ENCODE measurements at places on chromosomes 7 and 10.

DNA sequence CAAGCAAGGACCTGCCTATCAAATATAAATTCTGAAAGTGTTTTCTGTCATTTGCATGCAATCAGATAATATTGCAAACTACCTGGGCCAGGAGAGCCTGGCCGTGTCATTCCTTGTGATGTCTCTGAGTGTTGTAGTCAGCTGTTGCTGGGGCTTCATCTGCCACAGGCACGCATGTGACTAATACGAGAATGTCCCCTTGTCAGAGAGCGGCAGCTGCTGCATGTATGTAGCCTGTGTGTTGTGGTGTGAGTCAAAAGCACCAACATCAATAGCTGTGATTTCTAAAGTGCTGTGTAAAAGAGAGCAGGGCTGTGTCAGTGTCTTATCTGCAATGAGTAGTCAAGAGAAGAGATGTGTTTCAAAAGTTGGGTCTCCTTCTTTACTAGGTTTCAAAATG, 155.4 kb downstream of the POU6F2 start:
- DNase-seq, result no peak

DNA sequence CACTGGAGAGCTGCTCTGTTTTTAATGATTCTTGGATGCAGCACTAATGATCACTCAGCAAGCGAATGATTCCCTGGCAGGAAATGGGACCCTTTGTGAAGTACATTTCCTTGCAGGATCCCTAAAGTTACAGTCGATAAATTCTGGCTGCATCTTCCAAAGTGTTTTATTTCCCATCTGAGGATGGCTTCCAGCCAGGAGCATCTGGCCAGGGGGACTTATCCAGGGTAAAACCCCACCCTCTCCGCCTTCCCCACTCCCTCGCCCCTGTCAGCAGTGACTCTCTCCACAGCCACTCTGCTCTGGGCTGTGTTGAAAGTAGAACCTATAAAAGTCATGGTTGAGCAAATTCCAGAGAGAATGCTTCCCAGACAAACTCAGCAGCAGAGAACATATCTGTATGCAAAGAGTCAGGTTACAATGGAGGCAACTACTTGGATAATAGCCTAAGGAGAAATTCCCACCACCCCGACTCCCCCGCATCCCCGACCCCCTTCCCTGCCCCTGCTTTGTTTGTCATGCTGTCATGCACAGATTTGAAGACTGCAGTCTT, 111.0 kb upstream of the ANLN start:
- no peak for DNase-seq

DNA sequence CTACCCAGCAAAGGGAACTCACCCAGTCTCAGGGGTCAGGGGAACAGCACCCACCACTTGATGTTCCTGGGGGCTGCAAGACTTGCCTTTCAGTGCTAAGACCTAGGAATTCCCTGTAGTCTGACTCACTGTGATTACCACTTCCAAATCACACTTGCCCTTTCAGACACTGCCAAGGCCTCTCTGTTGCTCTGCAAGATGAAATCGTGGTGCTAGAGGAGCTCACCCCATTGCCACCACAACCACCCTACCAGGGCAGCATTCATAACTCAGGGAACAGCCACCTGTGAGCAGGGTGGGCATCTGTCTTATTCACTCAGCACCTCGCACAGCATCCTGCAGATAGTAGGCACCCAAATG, 36.5 kb downstream of the XPNPEP1 start:
- DNase-seq, result no peak

GRCh38 chr10:62284221-62284620, 15.6 kb upstream of the RTKN2 start:
- no peak for DNase-seq

- DNase-seq, result no peak
These were observed 187.4 kb downstream of the CYP26A1 start for GRCh38 chr10:93261089-93261488.

DNA sequence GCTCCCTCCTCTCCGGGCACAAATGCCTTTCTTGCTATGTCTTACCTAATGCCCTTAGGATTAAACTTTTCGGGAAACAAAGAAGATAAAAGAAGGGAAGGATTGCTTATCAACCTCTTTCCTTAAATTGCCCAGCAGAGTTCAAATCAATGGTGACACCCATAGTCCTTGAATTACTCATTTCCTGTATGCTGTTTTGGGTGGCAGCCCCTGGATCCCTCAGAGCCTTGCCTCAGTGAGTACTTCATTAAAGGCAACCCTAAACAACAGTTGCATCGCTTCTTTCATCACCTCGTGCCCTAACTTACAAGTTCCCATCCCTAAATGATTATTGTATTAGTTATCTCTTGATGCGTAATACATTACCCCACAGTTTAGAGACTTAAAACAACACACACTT, 31.6 kb upstream of the WAPL start:
- DNase-seq, result no peak

DNA sequence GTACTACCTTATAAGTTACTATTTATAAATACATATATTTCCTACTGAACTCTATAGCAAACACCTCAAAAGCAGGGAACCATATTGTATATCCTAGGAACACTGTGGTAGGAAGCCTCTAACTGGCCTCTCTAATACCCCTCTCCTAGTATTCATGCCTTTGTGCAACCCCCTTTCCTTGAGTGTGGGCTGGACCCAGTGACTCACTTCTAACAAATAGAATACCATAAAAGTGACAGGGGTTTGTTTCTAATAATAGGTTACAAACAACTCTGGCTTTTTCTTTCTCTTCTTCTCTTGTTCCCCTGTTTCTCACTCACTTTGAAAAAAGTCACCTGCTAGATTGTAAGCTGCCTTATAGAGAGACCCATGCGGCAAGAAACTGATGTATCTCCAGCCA, 51.6 kb upstream of the MACC1 start:
- no peak for DNase-seq

- no peak for DNase-seq
These were observed 35.1 kb upstream of the PRSS37 start for GRCh38 chr7:141876371-141876770.

DNA sequence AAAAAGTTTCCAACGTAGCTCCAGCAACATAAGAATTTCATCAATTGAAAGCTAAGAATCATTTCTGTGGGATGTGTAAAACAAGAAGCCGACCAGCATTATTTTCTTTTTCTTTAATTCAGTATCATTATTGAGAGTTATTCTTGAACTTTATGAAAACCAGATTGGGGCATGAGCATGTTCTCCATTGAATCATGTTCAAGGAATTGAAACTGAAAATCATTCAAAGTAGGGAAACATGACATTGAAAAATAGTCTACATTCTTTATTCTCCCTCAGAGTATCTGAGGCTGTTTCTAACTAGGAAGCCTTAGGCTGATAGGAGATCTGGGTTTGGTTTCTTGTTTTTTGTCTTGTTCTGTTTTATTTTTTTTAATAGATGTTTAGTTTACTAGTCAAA, 253.7 kb downstream of the DYNC1I1 start:
- DNase-seq, result no peak

- no peak for DNase-seq
These were observed 157.0 kb downstream of the PTPN20 start for GRCh38 chr10:47067949-47068940.

- no peak for DNase-seq
These were observed 12.1 kb downstream of the TAS2R40 start for GRCh38 chr7:143233816-143234532.

- DNase-seq, result no peak
These were observed 46.1 kb downstream of the PPIF start for GRCh38 chr10:79393221-79393923.

GRCh38 chr10:12238821-12239220, 42.8 kb downstream of the CDC123 start:
- no peak for DNase-seq

DNA sequence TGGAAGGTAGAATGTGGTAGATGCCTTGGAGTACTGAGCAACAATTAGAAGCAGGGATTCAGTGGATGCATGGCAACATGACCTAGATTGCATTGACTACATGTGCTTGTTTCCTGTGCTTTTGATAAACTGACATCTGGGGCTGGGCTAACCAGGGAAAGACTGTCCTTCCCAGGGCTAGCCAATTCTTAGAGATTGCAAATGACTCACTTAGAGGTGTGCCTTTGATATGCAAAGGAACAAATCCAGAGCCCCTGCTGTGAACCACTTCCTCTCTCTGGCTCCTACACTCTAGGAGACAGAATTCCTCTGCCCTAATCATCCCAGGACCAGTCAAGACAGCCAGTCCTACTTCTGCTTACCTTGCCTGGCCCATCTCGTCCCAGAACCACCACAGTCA, 651.5 kb downstream of the LRMDA start:
- no peak for DNase-seq

GRCh38 chr10:123001370-123001769, 7.2 kb downstream of the IKZF5 start:
- DNase-seq, result no peak

- DNase-seq, result no peak
These were observed 294.8 kb upstream of the DGKB start for GRCh38 chr7:15197042-15197977.

GRCh38 chr7:101632641-101633040, 3.5 kb upstream of the MYL10 start:
- no peak for DNase-seq

GRCh38 chr10:100506596-100507356, 12.9 kb downstream of the SEC31B start:
- no peak for DNase-seq

- DNase-seq, result no peak
These were observed 247.3 kb downstream of the DOCK4 start for GRCh38 chr7:111958896-111959295.

DNA sequence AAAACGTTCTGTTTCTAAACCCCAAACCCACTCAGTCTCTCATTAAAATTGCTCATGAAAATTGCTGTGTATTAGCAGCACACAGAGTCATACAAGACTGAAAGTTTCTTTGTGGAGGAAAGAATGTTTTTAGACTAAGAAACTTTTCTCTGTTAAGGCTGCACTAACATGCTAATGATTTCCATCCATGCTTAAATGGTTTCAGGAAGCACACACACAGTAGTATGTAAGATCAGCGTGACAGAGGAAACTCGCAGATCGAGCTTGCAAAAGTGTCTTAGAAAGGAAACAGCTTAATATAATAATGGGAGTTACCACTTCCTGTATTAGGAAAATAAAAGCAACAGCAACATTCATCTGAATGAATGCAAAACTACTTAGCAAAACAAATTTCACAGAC, 112.7 kb downstream of the ICA1 start:
- no peak for DNase-seq

GRCh38 chr7:151137076-151137675, 30.3 kb downstream of the GBX1 start:
- no peak for DNase-seq

GRCh38 chr10:59036311-59037017, 140.0 kb upstream of the PHYHIPL start:
- DNase-seq, result no peak

- DNase-seq, result no peak
These were observed 61.5 kb upstream of the GDF10 start for GRCh38 chr10:47238331-47239095.

DNA sequence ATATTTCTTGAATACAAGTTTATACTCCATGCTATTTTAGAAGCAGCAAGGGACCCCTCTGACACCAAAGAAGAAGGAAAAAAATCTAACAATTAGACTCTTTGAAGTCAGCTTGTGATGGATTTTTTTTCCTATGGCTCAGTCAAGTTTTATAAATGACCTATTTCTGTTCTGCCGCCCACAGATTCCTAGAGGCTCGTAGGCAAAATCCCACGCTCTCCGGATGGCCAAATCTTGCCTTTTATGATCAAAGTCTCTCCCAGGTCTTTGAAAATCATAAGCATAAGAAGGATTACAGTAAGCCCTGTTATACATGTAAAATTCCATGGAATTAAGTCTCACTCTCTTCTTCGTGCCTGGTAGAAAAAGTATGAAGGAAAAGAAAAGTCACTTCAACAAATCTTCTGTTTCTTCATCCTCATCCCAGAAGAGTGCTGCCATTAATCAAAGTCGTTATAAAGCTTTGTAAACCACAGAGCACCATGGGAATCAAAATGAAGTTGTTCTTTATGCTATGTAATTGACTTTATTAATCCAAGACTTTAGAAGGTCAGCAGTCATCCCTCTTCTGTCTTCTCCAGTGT, 33.1 kb downstream of the ASB13 start:
- no peak for DNase-seq

- no peak for DNase-seq
These were observed 22.2 kb upstream of the LYZL1 start for GRCh38 chr10:29266641-29267040.

GRCh38 chr7:5036446-5036845, 9.2 kb upstream of the RBAK start:
- DNase-seq, result no peak

DNA sequence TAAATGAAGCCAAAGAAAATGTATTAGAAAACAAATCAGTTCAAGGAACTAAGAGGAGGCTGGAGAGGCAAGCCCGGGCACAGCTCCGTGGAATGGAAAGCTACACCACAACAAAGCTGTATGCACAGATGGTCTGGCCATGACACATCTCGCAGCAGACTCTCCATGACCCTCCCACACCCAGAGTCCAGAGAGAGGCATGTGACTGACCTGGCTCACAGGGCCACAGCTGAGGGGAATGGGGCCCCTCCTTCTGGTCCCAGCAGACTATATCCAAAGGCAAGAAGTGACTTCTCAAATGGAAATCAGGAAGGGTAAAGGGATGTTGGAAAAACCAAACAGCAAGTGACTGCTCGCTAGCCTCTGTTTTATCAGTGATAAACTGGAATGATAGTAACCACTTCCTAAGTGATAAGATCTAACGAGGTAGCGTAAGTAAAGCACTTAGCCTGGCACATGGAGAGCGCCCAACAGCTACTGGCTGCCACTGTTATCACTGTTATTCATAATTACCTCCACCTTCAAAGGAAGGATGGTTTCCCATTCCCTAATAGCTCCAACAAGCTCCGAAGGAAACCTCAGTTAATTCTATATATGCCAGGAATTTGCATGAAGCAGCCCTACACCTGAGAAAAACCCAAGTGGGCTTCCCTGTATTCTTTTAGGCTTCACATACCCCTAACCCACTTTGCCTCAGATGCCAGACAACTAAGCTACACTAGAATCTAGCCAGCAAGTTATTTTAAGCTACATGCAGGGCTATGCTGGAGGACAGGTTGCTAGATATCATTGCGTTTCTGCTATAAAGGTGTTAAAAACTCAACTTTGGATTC, 8.4 kb downstream of the OSBPL3 start:
- no peak for DNase-seq

GRCh38 chr7:1274121-1274875, 41.6 kb downstream of the UNCX start:
- no peak for DNase-seq
